Central memory CD8-positive, alpha-beta T cell (primary cell): ENCODE measurements at places on chromosomes 5 and 9.

DNA sequence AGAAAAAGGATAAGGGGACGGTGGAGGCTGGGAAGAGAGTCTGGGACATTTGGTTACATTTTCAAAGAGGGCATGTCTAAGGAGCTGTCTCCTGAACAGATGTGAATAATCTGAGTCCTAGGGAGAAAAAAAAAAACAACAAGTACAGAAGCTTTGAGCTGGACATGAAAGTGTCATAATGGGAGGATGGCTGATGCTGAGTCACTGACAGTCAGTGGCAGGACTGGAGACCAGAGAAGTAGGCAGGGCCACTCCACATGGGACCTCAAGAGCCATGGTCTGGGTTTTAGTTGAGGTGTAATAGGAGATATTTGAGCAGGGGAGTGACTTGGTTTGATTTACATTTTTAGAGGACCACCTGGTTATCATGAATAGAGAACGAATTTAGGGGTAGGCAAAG is 70.6 kb downstream of the DPYSL3 start:
- DNase-seq = no peak

- no peak for DNase-seq
Measured at GRCh38 chr5:60230456-60230855, 336.9 kb upstream of the PDE4D start.

DNA sequence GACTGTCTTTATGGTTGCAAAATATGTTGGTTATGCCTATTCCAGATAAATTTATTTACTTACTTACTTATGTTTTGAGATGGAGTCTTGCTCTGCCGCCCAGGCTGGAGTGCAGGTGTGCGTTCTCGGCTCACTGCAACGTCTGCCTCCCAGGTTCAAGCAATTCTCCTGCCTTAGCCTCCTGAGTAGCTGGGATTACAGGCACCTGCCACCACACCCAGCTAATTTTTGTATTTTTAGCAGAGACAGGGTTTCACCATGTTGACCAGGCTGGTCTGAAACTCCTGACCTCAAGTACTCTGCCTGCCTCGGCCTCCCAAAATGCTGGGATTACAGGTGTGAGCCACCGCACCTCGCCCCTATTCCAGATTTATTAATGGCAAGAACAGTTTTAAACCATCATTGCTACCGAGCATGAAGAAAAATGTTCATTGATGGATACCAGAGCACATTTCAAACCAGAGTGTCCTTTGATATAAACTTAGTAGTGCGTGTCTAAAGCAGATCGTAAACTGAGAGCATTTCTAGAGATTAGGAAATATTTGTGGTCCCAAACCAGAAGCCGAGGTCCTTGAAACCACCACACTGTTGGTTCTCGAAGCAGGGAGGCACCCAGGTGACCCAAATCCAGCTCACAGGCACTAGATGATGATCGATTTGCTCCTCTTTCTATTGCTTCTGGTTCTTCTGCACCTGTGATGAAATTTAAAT is 85.2 kb downstream of the GRAMD2B start:
- no peak for DNase-seq

DNA sequence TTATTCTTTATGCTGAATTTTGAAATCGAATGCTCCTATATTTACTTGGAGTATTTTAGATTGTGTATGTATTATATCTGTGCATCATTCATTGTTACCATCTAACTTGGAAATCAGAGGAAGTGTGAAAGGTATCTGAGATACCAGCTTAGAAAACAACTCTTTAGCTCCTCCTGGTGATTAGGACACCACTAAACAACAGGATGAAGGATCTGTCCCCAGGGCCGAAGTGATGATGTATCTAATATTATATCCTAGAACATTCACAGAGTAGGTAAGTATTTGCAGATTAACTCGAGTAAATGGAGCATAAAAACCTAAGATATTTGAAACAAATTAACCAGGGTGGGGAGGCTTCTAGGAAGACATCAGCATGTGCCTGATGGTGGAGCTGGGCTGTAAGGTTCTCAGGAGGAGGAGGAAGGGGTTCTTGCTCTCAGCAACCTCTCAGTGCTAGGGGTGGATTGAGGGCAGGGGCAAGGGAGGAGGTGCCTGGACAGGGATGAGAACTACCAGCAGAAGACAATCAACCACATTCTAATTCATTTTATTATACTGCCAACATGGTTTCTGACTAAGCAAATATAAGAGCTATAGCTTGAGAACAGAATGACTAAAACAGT is 2.6 kb upstream of the NFIL3 start:
- DNase-seq = no peak

- no peak for DNase-seq
Measured at GRCh38 chr5:38835887-38836286, 9.9 kb upstream of the OSMR start.

- DNase-seq = no peak
Measured at GRCh38 chr5:112549605-112550166, 130.6 kb upstream of the EPB41L4A start.

DNA sequence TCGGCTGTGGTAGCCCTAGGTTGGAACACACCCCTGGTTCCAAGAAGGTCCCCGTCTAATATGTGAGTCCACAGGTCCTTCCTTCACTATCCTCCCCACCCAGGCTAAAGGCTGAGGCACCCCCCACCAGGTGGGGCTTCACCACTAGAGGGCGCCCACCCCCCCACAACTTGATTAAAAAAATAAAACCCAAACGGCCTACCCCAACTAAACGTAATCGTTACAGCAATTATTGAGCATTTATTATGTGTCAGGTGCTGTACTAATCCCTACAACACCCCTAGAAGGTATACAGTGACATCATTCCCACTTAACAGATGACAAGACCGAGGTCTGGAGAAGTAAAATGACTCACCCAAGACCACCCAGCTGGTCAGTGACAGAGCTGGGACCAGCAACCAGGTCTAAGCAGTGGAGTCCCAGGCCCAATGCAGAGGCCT is 65.0 kb downstream of the FGF18 start:
- peak; percentile 13 for DNase-seq

GRCh38 chr5:145385276-145385675 is 449.9 kb downstream of the PRELID2 start:
- DNase-seq = no peak

GRCh38 chr9:75235632-75236031 is 147.3 kb downstream of the OSTF1 start:
- no peak for DNase-seq

- no peak for DNase-seq
Measured at GRCh38 chr5:144122081-144122480, 48.4 kb downstream of the YIPF5 start.

DNA sequence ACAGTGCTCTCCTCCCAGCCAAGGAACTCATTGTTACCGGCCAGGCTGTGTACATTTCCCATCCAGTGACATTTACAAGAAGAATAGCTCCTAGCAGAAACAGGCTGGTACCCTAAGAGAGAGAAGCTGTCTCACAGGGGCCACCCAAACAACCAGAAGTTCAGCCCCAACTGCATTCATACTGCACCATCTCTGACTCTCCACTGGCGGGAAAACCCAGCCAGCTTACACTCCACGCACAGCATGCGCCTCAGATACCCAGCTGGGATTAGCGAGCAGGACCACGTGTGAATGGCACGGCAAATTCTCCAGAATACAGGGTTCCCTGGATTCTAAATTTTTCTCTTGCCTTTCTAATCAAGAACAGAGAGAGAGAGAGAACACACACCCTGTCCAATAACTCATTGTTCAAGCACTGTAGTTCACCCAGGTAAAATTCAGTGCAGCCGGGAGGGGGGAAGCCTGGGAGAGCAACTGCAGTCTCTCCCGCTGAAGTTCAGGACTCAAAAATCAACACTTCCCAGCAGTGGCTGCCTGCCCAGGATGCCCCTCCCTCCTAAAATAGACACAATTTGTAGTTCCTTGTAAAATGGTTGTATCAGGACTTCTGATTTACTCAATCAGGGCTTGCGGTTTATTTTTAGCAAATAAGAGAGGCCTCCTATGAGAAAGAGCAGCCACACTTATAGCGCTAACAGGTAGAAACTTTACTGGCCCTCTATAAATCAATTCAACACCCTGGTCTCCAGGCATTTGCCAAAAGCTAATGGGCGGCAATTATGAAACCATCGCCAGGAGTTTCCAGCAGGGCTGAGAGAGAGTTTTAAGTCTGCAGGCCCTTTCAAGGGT is 2.2 kb downstream of the COL23A1 start:
- no peak for DNase-seq

DNA sequence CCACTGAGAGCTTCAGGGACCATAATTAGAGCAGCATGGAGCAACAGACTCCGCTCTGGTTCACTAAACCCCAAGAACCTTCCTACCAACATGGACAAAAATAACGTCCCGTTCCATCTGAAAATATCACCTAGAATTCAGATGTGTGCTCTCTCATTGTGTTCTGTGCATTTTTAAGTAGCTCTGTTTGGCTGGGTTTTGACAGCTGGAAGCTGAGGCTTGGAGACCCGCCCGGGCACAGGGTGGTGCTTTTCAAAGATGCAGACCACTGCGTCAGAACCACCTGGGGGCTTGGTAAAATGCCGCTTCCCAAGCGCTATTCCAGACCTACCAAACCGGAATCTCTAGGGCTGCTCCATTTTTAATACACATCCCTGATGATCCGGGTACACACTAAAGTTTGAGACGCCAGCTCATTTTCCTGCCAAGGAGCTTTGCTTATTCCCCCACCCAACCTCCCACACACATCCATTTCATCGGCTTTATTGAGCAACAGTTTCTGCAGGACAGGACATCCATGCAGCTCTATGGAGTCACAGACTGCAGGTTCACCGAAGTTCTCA is 104.8 kb downstream of the GABBR2 start:
- no peak for DNase-seq

GRCh38 chr9:126401107-126401506 is 74.5 kb downstream of the MVB12B start:
- no peak for DNase-seq

DNA sequence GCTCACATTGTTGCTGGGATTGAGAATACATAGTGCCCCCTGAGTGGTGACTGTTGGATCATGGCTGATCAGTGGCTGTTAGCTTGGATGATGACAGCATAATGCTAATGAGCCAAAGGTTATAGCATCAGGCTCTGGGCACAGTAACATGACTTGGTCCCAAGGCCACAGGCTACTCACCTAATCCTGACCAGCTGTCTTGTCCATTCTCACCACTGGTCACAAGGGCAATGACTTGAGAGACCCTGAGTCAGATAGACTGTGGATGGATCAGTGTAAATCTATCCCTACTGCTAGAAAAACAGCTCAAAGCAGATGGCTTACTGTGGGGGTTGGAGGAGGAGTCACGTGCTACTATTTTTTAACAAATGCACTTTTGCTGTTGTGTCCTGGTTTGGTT is 74.7 kb downstream of the AOPEP start:
- no peak for DNase-seq

DNA sequence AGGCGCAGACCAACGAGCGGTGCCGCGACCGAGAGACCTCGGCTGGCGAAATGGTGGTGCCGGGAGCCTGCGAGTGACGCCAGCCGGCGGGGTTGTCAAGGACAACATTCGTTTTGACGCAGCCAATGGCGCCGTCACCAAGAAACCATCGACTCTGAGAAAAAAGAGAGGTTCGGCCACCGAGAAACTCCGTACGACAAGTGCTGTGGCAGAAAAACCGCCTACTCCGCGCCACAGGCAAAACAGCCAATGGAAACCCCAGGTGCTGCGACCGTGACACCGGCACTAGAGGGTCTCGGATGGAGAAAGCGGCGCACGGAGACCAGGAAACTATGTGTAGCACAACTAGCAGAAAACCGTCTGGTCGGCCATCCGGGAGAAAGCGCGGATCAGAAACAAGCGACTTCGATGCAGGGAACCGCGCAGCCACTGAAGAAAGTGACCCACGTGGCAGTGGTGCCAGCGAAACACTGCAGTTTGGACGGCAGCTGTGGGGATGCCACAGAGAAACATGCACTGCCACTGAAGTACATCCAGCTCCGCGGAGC is 88.8 kb downstream of the ANXA2R start:
- peak; percentile 69 for DNase-seq

GRCh38 chr9:8895861-8896224 is 1096.3 kb upstream of the DMAC1 start:
- no peak for DNase-seq

- no peak for DNase-seq
Measured at GRCh38 chr5:59542851-59543820, 350.4 kb downstream of the PDE4D start.

GRCh38 chr9:78613006-78613405 is 316.1 kb downstream of the PSAT1 start:
- no peak for DNase-seq

GRCh38 chr5:168863021-168863420 is 283.9 kb upstream of the PANK3 start:
- no peak for DNase-seq

DNA sequence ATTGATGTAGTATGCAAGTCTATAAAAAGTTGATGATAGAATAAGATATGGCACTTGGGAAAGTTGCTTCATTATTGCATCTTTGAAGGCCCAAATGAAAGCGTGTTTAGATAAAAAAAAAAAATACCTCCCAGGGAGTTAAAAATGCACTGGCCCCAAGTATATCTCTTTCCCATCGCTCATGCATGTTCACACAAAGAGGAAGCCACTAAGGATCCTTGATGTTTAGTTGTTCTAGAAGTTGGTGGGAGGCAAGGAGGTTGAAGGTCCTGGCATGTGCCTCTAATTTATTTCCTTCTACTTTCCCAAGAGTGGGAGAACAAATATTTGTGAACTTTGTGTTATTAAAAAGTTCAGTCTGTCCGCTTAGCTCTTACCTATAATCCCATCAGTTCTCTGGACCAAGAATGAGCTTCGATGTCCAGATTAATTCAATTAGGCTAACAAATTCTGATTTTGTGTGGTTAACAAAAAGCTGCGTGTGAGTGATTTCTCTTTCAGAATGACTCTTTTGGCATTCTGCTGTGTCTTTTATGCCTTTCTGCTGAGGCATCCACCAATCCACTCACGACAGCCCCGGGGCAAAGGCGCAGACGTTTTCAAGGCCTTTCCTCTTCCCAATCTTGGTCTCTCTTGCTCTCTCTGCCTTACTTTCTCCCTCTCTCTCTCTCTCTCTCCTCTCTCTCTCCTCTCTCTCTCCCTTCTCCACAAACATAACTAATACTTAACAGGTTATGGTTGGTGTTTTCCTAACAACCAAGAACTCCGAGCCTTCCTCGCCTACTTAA is 135.1 kb upstream of the ERCC6L2 start:
- no peak for DNase-seq

DNA sequence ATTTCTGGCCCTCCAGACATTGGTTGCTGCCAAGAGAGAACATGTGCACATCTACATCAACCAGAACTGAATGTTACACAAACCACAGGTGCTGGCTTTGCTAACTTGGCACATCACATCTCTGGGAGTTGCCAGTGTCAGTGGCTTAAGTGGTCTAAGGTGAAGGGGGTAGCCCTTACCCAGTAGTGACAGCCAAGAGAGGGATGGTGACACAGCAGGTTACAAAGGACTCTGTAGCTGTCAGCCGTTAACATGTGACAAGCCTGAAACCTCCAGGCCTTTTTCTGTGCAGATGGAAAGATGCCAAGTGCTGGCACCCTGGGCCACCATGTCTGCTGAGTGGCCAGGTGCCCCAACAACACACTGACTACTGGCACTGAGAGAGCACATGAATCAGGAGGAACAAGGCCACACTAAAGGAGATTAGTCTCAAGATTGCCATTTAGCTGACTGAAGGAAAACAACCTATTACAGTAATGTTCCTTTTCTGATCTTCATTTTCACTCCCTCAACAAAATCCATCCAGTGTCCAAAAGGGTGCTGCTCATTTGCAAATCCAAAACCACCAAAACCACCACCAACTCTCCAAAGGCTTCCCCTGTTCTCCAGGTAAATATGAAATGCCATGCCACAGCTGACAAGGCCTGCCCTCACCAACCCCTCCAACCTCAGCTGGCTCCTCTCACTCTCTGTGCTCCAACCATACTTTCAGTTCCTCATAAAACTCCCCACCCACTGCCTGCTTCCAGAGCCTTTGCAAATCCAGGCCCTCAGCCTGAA is 20.2 kb downstream of the SIL1 start:
- no peak for DNase-seq

GRCh38 chr9:99905833-99906402 is 536 bp upstream of the STX17 start:
- DNase-seq = no peak
